ENCODE measurements at places on chromosomes 6 and 20.

- no peak for DNase-seq
Measured at GRCh38 chr20:12180107-12180661, 262.5 kb downstream of the BTBD3 start.

- DNase-seq: no peak
Measured at GRCh38 chr6:170476360-170476759, 76.7 kb downstream of the PSMB1 start.

- no peak for DNase-seq
Measured at GRCh38 chr20:46000262-46000996, 8.3 kb upstream of the MMP9 start.

DNA sequence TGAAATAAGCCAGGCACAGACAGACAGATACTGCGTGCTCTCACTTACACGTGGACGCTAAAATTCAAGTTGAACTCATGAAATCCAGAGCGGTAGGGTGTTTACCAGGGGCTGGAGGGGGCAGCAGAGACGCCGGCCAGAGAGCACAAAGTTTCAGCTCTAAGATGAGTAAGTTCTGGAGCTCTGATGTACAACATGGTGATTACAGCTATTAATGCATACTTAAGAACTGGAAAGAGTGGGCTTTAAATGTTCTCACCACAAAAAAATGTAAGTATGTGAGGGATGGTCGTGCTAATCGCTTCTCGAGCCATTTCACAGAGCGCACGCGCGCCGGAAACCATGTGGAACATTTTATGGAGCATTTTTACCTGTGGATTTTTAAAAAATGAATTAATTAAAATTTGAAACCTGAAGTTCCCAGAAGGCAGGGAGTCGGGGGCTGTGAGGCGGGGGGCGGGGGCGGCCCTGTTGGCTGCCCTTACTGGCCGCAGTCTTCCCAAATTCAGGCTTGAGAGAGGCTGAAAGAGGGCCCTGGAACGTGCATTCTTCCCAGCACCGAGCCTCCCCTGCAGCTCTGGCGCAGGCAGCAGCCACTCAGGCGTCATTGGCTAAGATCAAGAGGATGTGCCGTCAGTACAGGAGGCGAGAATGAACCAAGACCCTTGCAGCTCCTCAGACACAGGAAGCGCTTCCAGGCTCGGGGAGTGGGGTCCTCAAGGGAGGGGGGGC, 8.5 kb upstream of the SLCO4A1 start:
- DNase-seq: peak; percentile 26

DNA sequence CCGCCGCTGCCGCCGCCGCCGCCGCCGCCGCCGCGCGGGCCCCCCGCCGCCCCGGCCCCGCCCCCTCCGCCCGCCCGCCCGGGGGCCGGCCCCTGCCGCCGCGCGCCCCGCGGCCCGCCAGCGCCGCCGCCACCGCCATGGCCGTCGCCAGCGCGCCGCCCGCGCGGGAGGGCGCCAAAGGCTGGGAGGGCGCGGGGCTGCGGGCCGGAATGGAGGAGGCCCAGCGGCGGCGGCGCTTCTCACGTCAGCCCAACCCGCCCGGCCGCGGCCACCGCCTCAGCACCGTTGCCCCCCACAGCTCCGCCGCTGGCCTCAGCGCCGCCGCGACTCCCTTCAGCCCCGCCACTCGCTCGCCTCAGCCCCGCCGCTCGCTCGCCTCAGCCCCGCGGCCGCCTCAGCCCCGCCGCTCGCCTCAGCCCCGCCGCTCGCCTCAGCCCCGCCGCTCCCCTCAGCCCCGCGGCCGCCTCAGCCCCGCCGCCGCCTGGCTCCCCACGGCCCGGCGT, 258 bp downstream of the PHF10 start:
- no peak for DNase-seq

DNA sequence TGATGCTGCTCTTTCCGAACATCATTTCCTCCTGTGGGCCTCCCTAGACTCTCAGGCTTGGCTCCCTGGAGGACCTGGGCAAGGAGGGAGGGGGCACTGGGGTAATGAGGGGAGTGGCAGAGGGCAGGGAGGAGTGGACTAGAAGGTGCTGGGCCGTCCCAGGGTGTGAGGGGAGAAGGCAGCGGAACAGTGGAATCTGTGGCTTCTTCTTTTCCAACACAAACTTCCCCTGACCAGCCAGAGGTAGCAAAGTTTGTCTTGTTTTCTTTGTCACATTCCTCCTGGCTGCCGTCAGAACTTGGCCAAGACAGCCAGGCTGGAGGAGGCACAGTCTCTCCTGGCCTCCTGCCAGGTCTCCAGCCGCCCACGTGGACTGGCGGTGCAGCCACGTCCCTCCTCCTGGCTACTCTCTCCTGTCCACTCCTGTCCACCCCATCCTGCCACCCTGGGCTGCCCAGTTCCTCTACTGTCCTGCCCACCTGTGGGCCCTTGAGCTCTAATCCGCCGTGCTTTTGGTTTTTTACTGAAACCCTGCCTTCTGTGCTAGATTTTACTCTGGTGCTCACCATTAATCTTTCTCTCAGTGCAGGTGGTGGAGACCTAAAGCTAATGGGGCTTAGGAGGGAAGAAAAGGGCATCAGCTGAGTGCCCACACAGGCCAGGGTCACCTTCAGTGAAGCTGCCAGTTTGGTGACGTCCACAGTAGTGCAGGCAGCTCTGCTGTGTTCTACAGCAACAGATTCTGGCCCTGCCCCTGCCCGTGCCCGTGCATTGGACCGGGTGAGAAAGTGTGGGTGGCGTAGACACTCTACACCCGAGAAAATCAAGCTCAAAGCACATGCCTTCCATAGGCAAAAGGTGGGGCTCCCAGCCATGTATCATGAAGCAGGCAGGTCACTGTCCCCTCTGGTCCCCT, 2.8 kb upstream of the CDSN start:
- DNase-seq: peak; percentile 94

- DNase-seq: no peak
Measured at GRCh38 chr6:82651845-82652335, 288.3 kb downstream of the TPBG start.

DNA sequence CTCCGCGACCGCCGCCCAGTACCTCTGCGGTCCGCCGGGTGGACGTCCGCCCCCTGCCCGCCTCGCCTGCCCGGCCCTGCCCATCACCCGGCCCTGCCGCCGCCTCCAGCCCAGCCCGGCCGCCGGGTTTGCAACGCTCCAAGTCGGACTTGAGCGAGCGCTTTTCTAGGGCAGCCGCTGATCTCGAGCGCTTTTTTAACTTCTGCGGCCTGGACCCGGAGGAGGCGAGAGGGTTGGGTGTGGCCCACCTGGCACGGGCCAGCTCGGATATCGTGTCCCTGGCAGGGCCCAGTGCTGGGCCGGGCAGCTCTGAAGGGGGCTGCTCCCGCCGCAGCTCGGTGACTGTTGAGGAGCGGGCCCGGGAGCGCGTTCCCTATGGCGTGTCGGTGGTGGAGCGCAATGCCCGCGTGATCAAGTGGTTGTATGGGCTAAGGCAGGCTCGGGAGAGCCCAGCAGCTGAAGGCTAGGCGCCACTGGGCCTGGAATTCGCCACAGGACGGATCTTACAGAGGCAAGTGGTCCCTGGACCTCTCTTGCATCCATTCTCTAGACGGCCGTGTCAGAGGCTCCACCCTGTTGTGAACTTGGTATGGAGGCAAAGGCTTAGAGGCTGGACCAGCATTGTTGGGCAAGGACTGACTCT, 11.8 kb downstream of the FAM110A start:
- DNase-seq: no peak

DNA sequence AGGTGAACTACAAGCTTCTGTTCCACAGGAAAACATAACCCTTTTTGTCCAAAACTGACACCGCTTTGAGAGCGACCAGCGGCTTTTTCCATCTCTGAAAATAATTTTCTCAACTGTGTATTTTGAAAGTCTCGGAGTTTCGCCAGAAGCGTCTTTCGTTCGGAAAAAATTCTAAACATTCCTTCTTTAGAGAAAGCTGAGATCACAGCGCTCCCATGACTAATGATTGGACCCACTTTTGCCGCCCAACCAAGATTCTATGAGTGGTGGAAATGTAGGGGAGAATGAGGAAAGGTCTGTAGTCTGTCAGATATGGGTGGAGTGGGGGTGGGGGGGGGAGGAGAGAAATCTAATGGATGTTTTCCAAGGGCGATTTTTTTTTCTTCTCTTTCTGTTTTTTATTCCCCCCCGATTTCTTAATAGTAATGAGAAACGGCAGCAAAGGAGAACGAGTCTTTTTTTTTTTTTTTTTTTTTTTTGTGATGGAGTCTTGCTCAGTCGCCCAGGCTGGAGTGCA, 189.3 kb downstream of the TRIM27 start:
- no peak for DNase-seq

DNA sequence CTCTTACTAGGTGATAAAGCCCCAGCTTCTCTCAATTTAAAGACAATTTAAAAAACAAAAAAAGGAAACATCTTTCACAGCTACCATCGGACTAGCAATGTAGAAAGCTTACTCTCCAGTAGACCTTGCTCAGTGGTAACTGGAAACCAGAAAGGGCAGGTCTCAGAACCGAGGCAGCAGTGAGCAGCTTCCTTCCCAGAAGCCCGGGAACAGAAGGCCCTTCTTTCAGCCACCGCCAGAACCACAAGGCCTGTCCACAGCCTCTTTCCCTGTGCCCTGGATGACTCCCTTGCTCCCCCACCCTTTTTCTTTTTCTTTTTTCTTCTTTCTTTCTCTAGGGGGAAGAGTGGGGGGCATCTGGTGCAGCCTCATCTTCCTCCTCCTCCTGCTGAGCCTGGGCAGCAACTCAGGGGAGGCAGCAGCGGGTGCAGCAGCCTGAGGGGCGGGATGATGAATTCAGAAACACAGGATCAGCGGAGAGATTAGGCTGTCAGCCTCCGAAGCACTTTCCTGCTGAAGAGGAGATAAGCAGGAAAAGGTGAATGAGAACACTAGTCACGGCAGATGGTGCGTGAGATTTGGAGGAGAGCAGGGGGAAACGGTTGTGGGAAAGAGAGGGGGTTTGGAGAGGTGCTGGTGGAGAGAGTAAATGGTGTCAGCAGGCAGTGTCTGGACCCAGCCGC, 158.5 kb downstream of the ID4 start:
- DNase-seq: no peak

GRCh38 chr6:130431346-130431852, 65.6 kb downstream of the TMEM200A start:
- DNase-seq: no peak

DNA sequence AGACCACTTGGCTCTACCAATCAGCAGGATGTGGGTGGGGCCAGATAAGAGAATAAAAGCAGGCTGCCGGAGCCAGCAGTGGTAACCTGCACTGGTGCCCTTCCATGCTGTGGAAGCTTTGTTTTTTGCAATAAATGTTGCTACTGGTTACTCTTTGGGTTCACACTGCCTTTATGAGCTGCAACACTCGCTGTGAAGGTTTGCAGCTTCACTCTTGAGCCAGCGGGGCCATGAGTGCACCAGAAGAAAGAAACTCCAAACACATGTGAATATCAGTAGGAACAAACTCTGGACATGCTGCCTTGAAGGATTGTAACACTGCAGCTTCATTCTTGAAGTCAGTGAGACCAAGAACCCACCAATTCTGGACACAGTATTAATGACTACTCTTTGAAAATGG, 89.9 kb upstream of the MBOAT1 start:
- DNase-seq: no peak

DNA sequence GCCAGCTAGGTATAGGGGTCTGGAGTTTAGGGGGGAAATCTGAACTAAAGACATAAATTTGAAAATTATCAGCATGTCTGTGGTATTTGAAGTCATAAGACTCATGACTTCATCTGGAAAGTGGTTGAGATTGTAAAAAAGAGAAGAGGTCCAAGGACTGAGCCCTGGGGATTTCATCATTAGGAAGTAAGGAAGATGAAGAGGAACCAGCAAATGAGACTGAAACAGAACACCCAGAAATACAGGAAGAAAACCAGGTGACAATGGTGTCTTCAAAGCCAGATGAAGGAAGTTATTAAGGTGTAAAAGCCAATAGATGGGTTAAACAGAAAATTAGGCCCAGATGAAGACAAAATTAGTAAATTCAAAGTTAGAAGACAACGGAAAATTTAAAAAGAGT, 49.1 kb upstream of the UBR2 start:
- no peak for DNase-seq

DNA sequence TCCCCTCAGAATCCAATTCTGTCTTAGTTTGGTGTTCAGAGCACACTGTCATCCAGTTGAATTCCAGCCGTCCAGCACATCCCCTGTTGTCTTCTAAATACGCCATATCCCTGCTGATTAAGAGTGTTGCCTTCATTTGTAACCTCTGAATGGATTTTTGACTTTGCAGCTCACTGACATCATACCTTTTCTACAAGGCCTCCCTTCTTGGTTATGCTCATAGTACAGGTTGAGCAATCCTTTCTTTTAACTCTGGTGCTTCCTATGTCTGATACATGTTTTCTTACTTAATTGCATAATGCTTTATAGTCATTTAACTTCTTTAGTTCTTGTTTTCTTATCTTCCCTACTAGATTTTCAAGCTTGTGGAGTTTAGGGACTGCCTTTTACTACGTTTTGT, 36.4 kb downstream of the XRN2 start:
- DNase-seq: peak; percentile 42

DNA sequence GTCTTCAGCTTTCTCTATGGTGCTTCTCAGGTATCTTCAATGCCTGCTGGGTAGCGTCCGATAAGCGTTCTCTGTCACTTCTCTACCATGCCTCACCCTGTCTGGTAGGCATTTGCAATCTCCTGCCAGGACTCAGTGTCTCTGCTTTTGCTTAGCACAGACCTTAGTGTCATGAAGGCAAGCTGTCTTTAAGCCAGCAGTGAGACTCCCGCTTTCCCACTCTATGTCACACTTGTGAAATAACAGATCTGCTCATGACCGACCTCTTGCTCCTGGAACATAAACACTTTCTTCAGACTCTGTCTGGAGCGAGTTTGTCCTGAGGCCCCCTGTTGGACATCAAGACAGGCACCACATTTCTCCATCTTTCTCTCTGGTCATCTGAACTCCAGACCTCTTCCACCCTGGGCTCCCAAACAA, 17.0 kb downstream of the ADGRB3 start:
- no peak for DNase-seq

- no peak for DNase-seq
Measured at GRCh38 chr20:24016607-24017457, 28.3 kb upstream of the GGTLC1 start.

- no peak for DNase-seq
Measured at GRCh38 chr20:507006-507758, 36.4 kb downstream of the CSNK2A1 start.

DNA sequence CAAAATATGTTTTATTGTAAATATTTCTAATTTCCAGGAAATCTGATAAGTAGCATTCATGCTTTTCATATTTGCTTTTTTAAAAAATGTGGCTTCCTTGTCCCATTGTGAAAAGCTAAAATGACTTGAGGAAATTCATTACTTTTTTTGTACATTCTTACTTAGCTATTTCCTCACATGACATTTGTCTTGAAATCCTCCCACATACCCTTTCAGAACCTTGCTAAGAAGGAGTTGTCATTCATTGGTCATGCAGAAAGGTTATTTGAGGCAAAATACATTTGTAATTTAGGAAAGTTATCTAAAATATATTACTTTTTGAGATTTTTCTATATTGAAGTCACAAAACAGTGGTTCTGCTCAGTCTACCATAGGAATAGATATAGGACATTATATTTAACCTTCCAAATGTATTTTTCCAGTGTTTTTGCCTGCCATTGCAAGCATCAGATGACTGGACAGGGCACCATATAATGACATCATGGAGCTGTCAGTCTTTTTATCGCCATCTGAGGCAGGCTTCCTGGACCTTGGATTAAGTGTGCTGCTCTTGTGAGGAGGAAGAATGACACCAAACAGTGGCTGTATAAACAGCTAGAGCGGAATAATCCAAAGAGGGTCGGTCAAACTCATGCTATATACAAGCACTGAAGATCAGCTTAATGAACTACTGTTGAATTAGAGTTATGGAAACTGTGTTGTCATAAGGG, 109.4 kb upstream of the HCRTR2 start:
- DNase-seq: no peak

GRCh38 chr20:44198872-44199271, 11.7 kb downstream of the OSER1 start:
- no peak for DNase-seq
